Stimulated activated CD4-positive, alpha-beta T cell treated with anti-CD3 and anti-CD28 coated beads, Interleukin-12 subunit alpha, Interleukin-12 subunit beta, amount 100 ng/mL, for 24 hours (primary cell): ENCODE measurements at places on chromosomes 2 and 18.

- DNase-seq, result no peak
Measured at GRCh38 chr2:892892-893291, 57.8 kb upstream of the SNTG2 start.

- no peak for DNase-seq
Measured at GRCh38 chr2:147826278-147827087, 18.3 kb upstream of the ACVR2A start.

- no peak for DNase-seq
Measured at GRCh38 chr2:13115643-13116042, 398.9 kb downstream of the TRIB2 start.

- no peak for DNase-seq
Measured at GRCh38 chr2:101983486-101983885, 8.3 kb upstream of the IL1R2 start.

DNA sequence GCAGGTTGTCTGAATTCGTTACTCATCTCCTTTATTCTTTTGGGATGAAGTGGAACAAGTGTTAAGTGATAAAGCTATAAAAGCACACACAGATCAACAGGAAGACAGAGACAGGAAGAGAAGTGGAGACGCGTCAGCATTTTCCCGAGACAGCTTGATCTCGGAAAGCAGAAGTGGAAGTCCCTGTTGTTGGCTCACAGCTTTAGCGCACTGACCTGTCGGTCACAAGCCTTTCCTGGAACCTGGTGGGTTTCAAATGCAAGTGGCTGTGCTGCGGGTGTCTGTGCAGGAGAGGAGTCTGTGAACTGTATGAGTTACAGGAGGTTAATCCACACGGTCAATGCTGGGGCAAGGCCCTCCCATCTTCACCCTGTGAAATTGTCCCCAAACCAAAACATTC is 116.6 kb upstream of the PELI1 start:
- DNase-seq, result no peak

GRCh38 chr2:230266638-230267037 is 41.1 kb downstream of the SP140 start:
- no peak for DNase-seq

DNA sequence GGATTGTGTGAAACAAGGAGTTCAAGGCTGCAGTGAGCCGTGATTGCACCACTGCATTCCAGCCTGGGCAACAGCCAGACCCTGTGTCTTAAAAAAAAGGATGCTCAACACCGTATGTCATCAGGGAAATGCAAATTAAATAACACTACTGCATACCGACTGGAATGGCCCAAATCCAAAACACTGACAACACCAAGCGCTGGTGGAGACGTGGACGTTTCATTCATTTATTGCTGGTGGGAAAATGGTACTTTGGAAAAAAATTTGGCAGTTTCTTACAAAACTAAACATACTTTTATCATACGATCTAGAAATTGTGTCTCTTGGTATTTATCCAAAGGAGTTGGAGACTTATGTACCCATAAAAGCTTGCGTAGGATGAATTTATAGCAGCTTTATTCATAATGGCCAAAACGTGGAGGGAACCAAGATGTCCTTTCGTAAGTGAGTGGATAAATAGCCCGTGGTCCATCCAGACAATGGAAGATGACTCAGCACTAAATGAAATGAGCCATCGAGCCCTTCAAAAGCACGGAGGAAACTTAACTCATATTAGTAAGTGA is 24.2 kb downstream of the NEU4 start:
- no peak for DNase-seq

- no peak for DNase-seq
Measured at GRCh38 chr2:154427453-154427852, 271.0 kb upstream of the KCNJ3 start.
